ENCODE measurements at places on chromosomes 3 and 15.

DNA sequence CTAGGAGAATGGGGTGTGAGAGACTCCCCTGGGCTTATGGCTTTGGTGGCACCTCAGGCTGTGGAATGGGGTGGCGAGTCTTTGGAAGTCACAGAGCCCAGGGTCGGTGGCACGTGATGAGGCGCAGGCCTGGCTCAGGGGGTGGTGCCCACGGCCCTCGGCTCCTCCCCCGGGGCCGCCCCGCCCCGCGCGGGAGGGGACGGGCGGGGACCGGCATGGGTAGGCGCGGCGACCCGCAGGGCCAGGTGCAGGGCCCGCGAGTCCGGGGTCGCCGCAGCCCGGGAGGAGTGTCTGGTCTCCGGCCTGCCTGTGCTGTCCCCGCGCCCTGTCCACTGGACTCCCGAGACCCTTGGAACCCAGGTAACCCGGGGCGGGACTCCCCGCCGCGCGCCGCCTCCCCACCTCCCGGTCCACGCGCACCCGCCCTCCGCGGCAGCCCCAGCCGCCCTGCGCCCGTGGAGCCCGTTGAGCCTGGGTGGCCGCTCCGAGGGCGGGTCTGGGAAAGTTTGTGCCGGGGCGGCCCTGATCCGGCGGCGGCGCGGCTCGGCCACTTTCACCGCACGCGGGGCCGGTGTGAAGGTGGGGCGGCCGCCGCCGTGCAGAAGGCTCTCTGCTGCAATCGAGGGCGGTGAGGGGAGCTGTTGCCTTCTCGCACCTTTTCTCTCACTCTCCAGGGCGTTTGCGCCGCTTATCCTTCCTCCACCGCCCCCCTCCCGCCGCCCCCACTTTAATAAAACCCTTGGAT is at the start of gene PAQR5:
Gene PAQR5, plus strand, starts transcription at position 216 of the 745 bp plus-strand sequence. CDS start 61,169 bp downstream, outside the sequence.
- no peak for DNase-seq

DNA sequence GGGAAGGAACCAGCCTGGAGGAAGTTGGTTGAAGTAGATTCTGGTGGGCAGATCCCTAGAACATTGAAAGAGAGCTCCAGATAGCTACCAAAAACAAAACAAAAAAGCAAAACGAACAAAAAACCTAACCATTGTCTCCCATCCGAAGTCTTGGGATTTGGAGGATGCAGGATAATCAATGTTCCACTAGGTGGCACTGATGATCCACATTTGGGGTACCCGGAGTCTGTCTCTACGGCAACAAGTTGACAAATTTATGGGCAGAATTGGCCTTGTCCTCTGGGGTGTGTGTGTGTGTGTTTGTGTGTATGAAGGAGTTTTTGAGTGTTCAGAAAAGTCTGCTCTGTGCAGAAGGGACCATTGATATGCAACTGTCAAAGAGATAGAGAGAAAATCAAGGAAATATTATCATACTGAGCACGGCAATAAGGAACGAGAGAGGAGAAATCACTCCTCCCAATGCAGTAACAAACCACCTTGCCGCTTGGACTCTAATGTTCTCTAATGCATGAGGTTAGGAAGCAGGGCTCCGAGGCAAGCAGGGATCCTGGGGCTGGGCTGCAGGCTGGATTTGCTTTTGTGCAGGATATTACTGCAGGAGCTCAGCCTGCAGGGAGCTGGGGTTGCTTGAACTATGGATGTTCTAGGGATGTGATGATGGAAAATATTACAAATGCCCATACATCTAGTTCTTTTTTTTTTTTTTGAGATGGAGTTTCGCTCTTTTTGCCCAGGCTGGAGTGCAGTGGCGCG is 59.8 kb upstream of the KLHL25 start:
- DNase-seq, result no peak

DNA sequence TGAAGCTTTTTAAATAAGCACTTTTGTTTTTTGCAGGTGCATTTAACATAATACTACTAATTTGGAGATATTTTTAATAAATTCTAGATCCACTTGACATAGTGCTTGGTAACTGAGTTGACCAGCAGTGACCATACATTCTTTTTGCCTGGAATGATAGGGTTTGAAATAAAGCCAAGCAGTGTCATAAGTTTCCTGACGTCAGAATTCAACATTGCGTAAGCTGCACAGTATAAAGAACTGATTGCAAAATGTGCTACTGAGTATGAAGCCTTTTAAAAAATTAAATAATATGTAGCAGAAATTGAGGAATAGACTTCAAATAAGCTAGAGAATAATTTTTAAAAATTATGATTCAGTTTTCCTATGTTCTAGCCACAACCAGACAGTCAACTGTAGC is 454.6 kb upstream of the ARPP21 start:
- no peak for DNase-seq

- no peak for DNase-seq
These were observed 137.0 kb upstream of the LINGO1 start for GRCh38 chr15:77769700-77770099.

- DNase-seq, result no peak
These were observed 2.9 kb downstream of the TLR9 start for GRCh38 chr3:52222319-52223221.

- DNase-seq, result no peak
These were observed 306.2 kb upstream of the ATP11B start for GRCh38 chr3:182487143-182487542.

DNA sequence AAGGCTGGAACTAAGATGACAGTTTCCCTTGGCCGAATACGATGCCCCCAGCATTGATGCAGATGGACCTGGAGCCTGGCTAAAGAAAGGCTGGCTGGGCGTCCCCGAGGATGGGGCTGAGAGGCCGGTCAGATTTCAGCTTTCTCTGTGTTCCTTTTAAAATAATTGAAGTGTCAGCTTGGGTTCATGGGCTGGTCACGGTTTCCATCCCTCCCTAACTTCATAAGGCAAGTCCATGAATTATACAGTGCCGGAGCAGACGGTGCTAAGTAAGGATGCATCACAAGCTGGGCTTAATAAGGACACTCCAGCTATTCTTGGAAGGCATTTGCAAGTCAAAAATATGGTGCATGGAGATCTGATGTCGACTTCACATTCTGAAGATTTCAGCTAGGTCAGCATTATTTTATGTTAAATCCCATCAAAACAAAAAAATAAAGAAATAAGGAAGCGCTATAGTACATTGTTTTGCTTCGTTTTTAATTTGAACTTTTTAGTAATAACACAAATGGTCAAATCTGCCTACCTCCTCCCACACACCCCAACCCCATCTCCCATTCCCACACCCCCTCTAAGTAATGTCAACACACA is 220.8 kb downstream of the RPLP1 start:
- DNase-seq, result no peak

- no peak for DNase-seq
These were observed 389.0 kb upstream of the ALCAM start for GRCh38 chr3:104977719-104978118.

DNA sequence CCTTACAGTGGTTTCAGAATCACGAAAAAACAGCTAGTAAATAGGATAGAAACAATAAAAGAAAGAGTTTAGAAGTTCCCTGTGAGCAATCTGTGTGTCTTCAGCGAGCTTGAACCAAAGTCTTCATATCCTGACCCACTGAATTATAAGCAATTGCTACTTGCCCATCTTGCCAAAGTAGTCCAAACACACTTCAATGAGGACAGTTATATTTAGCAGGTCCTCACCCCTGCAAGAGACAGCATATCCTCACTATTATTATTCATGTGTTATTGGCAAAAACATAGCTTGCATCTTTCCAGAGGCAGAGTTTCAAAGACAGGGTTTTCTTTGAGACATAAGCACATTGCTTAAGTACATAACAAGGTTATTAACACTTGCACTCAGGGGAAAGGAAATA is 77.8 kb downstream of the FEZF2 start:
- no peak for DNase-seq

DNA sequence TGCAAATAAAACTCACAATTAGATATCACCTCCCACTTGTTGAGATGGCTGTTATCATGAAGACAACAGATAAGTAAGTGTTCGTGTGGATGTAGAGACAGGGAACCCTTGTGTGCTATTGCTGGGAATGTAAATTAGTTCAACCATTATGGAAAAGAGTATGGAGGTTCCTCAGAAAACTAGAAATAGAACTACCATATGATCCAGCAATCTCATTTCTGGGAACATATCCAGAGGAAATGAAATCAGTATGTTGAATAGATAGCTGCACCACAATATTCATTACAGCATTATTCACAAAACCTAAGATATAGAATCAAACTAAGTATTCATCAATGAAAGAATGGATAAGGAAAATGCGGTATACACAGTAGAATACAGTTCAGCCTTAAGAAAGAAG is 418.7 kb upstream of the CNTN6 start:
- DNase-seq, result no peak

- DNase-seq, result no peak
These were observed 42.2 kb upstream of the ZBTB38 start for GRCh38 chr3:141326123-141326522.

DNA sequence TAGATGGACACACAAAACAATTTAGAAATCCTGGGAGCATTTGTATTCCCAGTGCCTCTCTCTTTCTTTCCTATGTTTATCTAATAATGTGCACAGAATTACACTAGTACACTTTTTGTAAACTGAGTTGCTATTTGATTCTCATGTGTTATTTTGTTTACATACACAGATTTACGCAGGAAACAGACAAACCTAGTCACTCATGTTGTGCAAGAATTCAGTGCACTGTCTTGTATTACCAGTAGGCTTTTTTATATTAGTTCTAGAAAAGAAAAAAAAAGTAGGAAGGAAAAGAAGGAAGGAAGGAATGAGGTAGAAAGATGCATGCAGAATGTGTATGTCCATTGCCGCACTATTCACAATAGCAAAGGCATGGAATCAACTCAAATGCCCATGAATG is 257.4 kb downstream of the AGBL1 start:
- no peak for DNase-seq

DNA sequence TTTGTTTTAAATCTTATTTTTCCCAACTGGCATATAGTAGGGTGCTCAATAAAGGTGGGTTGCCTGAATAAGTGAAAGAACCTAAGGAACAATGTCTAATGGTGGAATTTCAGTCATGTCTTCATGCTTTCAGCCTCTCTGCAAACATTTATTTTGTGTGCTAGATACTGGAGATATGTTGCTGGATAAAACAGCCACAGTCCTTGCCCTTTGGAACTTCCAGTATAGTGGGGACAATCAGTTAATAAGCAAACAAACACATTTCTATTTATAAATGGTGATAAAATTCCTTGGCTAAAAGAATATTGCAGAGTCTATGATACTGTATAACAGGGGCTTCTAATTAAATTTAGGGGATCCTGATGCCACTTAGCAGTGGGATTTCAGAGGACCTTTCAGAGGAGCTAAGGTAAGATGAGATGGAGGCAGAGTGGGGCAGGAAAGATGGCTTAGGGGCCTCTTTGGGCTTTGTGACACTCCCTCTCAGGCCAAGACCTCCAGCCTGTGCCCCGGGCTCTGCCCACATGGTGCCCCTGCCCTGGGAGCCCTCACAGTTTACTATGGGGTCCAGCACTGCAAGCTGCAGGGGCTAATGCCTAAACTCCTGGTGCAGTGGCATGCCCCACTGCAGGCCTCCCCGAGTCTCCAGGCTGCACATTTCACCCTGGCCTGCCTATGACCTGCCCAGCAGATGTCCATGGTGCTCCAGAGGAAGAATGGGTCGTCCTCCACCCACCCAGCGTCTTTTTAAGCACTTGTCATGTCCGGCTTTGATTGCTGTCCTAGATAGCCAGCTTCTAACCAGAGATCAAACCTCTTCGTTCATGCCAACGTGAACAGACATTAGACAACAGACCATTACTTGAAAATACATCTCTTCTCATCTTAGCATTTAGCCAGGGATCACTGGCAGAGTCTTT is 61.6 kb upstream of the PRR23C start:
- DNase-seq, result no peak

- no peak for DNase-seq
These were observed 70.1 kb downstream of the CLDN11 start for GRCh38 chr3:170488802-170489201.

- no peak for DNase-seq
These were observed 975.1 kb downstream of the NSUN3 start for GRCh38 chr3:95037927-95038326.

GRCh38 chr15:32701863-32702262 is 15.9 kb upstream of the GREM1 start:
- no peak for DNase-seq
